Activated naive CD4-positive, alpha-beta T cell treated with anti-CD3 and anti-CD28 coated beads for 36 hours (primary cell): ENCODE measurements at places on chromosomes 2 and 18. TPM values are rescaled to one million over a fixed set of nuclear protein-coding genes. Genes with fewer than 3 reads are reported as not detected.

- DNase-seq = no peak
- H3K36me3 ChIP-seq = no peaks in the 10 kb centered on the region
- H3K4me3 ChIP-seq = no peak overlapping the region
- no peaks in the 10 kb centered on the region for H3K27me3 ChIP-seq
- H3K27ac ChIP-seq = no peak overlapping the region
- peaks cover 44% of the 10 kb centered on the region for H3K4me1 ChIP-seq
Observed at GRCh38 chr2:191177751-191178736, 27.2 kb upstream of the STAT4 start.

GRCh38 chr2:121400201-121400600 is 115.2 kb upstream of the TFCP2L1 start:
- no peak for DNase-seq
- H3K27ac ChIP-seq = no peak overlapping the region
- no peaks in the 10 kb centered on the region for H3K4me1 ChIP-seq
- no peaks in the 10 kb centered on the region for H3K27me3 ChIP-seq
- H3K36me3 ChIP-seq = peaks cover 14% of the 10 kb centered on the region

- no peaks in the 10 kb centered on the region for H3K4me1 ChIP-seq
- H3K36me3 ChIP-seq = no peaks in the 10 kb centered on the region
- DNase-seq = no peak
- no peaks in the 10 kb centered on the region for H3K27me3 ChIP-seq
Observed at GRCh38 chr2:123303731-123304130, 721.4 kb upstream of the CNTNAP5 start.

DNA sequence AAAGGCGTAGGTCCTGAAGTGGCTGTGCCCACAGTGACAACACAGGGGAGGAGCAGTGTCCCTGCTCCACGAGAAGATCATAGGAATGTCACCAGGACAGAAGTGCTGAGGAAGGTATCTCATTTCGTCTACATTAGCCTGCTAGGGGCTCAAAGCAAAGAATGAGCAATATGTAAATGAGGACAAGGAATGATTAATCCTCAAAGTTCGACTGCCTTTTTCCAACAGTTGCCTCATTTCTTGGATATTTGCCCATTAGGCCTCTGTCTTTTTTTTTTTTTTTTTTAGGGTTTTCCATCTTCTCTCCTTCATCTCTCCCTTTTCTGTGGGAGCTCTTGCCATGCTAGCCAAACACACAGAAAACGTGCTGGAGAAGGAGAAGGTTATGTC is 105.2 kb upstream of the ARHGAP28 start:
- H3K4me1 ChIP-seq = no peaks in the 10 kb centered on the region
- H3K36me3 ChIP-seq = no peaks in the 10 kb centered on the region
- no peak overlapping the region for H3K4me3 ChIP-seq
- H3K27ac ChIP-seq = no peak overlapping the region
- no peaks in the 10 kb centered on the region for H3K27me3 ChIP-seq
- DNase-seq = no peak

DNA sequence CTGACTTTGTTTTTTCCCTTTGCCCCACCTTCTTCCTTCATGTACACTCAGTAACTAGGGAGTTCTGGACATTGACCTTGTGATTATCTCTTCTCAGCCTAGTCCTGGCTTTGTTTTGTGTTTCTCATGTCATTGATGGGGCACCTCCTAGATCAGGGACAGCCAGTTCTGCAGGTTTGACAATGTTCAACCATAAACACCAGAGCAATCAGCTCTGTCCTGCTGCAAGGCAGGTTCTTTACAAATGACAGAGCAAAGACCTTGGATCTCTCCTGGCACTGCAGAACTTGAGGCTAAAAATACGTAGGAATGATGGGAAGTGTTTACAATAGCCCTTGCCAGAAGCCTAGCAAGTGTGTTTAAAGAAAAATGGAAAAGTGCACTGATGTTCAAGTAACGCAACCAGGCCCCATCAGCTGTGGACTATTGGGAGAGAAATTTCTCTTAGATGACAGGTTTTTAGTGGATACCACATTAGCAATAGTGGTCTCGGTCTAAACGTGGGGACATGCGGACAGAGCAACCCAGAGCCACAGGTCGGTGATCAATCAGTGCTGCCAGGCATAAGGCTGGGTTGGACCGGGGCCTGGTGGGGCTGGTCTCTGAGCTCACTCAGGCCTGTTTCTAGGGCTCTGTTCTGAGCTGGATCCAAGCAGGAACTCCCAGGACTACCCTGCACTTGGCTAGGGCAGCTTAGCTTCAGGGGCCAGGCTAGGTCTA is 76.8 kb downstream of the SOWAHC start:
- no peak overlapping the region for H3K27ac ChIP-seq
- peaks cover 6% of the 10 kb centered on the region for H3K4me1 ChIP-seq
- no peaks in the 10 kb centered on the region for H3K36me3 ChIP-seq
- no peaks in the 10 kb centered on the region for H3K27me3 ChIP-seq
- no peak overlapping the region for H3K4me3 ChIP-seq

DNA sequence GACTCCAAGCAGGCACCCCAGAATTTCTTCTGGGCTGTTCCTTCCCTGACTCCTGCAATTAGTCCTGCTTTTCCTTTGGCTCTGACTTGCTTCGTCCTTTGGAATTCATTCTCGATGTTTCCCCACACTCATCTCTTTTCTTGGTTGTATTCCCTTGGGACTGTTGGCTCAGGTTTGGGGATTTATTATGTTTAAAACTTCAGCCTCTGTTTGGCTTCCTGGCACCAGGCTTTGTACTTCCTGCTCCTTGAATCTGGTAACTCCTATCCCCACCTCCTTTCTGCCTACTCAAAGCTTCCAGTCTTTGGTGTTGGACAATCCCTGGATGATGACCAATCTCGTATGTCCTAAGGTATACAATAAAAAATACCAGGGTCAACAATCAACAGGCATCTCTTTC is 1.8 kb upstream of the KCNE4 start:
- H3K36me3 ChIP-seq = no peaks in the 10 kb centered on the region
- H3K4me3 ChIP-seq = no peak overlapping the region

Gene SLC9A4
- 0.10 TPM for total RNA-seq

Gene ZAP70
- 167 TPM for total RNA-seq

Gene ITGA4
- 27.8 TPM for total RNA-seq

Gene DCTN1
- total RNA-seq = 54.0 TPM
